Pancreas (tissue), 10 donors: ENCODE measurements at places on chromosomes 7 and 10. TPM values are rescaled to one million over a fixed set of nuclear protein-coding genes. Genes with fewer than 3 reads are reported as not detected.
A peak's percentile ranks its signal among the peaks of the same experiment; 100 is the strongest.

The DPCD gene
- 6.6 TPM for total RNA-seq

The ZNF783 gene
- 5.9 TPM for total RNA-seq

The CYP2W1 gene
- total RNA-seq: 0.19 TPM

The HTR5A gene
- not detected for total RNA-seq

The ODAD2 gene
- not detected for total RNA-seq

The ASIC3 gene
- total RNA-seq: 0.60 TPM

GRCh38 chr7:10238641-10239040 lies 735.0 kb upstream of the PHF14 start:
- no peak for DNase-seq

DNA sequence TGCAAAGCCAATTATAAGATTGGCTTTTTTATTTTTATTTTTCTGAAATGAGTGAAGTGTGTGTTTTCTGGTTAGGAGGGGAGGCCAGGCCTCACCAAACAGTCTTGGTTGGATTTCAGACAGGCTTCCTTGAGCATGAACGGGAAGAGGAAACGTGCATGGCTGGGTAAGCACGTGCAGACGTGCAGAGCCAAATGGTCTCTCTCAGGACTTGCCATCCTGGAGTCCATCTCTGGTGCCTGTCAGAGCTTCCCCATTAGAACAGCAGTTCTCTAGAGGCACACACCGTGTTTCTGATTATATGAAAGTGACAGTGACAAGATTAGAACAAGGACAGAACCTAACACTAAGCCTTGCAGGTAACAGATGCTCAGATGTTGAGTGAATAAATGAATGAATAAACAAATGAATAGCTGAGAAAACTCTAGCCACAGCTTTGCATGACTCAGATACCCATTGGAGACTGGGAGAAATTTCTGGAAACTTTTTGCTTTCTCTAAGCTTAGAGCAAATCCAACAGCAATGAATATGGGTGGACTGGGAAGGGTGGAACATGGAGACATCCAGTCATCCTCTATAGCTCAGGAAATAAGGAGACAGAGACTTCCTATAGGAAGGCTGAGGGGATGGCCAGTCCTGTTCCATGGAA lies 11.8 kb upstream of the CALD1 start:
- no peak for DNase-seq

DNA sequence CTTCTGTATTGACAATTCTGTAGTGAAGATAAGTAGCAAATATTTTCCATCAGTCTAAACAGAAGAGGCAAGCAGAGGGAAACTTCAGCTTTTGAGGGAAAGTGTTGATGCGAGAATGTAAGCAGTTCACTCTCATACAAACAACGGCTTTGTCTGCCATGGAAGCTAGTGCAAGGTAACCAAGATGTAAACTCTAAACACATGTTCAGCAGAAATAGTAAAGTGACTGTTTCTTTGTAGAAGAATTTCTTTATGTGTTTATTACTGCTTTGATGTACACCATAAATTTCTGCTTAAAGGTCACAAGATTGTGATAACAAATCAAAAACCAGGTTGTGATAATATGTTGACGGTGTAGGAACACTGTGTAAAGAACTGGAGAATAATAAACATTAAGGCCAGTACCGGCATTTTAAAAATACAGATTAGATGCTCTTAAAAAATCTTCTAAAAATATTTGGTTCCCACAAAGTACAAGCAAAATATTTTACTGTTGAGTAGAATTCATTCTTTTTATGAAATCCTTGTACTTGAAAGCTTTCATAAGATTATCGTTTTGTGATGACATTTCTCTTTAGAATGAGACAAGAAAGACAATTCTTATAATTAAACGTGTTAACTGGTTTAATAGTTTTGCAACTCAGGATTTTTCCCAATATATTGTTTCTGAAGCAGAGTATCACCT lies 34.2 kb downstream of the SEMA3C start:
- DNase-seq: no peak

GRCh38 chr7:77696643-77697534 lies 630 bp downstream of the RSBN1L start:
- peak; percentile 54 for DNase-seq

DNA sequence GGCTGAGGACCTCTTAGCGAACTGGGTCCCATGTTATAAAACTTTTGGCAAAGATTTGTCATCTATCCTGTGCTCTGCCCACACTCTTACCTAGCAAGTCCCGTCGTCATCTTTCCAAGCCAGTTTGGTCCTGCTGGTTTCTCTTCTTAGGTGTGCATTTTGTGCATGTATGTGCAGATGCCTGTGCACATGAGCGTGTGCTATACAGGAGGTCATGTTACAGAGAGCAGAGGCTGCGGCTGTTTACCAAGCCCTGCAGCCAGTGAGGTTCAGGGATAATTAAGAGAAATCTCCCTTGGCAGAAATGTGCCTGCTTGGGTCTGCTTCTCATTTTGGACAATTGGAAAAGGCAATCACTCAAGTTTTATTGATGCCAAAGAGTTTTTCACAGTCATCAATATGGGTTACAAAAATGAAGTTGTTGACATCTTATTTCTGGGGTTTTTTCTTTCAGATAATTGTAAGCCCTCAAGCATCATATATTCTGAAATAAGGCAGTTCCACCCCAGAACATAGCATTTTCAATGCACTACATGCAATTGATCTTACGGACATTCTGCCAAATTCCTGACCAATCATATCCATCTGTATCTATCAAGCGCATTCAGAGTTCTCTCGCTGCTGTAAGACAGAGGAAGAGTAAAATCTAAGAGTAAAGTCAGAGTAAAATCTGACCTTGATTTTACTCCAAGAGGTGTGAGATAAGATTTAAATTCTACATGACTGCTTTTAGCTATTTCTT lies 361.4 kb upstream of the ZNF32 start:
- no peak for DNase-seq

DNA sequence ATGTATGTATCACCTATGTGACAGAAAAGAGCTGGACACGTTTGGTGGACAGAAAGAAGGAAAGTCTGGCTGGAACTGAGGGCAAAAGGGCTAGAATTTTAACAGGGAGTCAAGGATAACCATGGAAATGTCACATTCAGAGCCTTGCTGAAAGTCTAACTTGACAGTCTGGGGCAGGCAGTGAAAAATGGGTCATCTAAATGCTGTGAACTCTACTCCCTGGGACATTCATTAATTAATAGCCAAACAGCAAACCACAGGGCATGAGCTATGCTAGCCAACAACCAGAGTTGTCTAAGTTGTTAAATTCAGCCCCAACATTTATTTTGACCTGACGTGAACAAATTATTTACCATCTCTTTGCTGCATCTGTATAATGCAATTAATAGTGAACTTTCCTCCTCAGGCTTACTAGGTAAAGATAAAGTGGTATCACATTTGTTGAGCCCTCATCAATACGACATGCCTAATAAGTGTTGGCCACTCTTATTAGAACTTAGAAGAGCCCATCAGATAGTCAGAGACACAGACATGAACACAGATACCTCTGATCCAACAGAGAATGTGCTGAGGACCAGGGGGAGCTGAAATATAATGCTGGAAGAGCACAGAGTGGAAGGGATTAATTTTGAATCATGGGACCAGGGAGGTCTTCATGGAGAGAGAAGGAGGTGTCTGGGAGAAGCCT lies 109.9 kb downstream of the SORCS1 start:
- no peak for DNase-seq

DNA sequence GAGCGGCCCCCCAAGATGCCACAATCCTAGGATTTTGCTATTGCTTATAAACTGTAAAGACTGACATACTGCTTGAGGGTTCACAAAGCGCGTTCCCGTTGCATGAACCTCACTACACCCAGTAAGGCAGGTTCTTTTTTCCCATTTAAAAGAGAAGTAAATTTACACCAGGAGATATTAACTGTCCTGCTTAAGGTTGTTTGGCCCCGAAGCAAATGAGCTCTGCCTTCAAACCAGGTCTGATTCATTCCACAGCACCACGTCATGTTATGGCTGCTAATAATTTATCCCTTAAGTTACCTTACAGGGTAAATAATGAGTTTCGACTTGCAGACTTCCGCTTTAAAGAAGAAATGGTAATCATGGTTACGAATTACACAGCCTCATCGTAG lies 559 bp upstream of the FKBP14 start:
- peak; percentile 44 for DNase-seq

DNA sequence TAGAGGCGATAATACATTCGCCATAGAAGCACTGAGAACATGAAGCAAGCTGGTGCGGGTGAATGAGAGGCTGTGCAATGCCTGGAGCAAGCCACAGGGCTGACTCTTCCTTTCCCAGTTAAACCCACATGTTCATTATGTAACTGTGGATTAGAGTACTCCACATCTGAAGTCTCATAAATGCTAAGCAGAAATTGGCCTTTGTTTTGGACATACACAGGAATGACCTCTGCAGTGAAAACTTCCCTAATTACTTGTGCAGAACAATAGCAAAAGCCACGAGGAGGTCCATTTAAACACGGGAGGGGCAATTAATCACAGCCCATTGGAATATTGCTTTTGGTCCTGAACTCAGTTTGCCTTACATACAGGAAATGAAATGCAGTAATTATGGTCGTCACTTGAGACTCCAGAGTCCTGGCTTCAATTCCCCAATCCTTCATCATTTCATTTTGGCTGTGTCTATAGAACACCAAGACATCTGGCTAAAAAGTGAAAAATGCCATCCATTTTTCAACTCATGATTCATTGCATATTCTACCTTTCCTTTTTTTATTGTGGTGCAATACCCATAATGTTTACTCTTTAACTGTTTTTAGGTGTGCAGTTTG lies 78.7 kb upstream of the CXCL12 start:
- no peak for DNase-seq

DNA sequence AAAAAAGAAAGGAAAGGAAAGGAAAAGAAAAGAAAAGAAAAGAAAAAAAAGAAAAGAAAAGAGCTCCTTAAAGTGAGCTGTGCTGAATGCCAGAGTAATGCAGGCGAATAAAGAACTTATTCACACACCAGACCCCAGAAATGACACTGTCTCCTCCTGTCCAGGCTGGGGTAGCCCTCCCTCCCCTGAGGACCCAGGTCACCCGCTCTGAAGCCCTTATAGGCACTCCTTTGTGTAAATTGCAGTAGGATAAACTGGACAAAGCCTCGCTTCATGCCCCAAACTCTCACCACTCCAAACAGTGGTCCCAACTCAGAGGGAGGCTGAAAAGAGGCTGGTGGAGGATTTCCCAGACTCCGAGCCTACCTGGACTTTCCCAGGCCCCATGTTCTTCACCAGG lies 46.3 kb downstream of the PKD1L1 start:
- DNase-seq: no peak

GRCh38 chr7:21128062-21128817 lies 299.6 kb upstream of the SP4 start:
- no peak for DNase-seq

DNA sequence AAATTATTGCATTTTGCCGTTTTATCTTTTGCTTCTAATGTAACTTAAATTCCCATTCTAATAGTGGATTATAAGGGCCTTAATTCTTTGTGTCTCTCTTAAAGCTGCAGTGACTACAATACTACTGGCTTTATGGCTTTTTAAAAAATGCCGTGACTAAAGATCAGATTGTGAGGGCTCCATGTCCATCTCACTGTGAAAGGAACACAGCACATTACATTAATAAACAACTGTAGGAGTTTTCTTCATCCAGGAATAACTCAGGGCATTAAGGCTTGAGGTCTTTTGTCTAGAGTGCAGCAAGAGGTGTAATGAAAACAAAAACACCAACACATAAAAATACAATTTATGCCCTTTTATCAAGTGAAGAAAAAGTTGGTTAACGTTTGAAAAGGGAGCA lies 205.3 kb downstream of the SKAP2 start:
- no peak for DNase-seq

DNA sequence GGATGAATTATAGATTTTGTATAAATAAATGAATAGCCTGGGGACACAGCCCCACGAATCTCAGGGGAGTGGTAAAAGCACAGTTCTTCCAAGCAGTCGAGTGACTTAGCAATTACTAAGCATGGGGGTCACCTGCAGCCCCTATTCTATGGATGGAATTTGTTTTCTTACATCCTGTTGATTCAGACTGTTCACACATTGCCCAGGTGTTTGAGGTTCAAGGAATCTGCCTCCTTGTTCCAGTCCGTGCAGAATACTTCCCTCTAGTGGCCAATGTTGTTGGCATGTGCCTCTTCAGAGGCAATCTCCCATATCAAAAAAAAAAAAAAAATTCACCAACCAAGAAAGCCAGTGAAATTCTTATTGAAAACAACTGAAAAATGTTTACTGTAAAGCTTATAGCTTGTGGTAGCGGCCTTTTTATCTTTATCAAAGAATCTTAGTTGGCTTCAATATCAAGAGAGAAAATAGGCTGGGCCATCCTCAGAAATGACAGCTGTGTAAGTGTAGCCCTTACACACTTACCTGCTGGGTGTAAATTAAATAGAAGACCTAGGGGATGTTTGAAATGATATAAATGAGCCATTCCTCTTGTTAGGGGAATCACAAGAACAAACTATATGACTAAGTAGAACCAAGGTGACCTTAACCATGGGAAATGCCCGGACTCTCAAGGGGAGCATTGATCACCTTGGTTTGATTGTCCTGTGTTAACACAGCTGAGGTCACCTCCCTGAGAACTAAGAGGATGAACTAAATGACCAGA lies 7.8 kb downstream of the LIPM start:
- DNase-seq: no peak

DNA sequence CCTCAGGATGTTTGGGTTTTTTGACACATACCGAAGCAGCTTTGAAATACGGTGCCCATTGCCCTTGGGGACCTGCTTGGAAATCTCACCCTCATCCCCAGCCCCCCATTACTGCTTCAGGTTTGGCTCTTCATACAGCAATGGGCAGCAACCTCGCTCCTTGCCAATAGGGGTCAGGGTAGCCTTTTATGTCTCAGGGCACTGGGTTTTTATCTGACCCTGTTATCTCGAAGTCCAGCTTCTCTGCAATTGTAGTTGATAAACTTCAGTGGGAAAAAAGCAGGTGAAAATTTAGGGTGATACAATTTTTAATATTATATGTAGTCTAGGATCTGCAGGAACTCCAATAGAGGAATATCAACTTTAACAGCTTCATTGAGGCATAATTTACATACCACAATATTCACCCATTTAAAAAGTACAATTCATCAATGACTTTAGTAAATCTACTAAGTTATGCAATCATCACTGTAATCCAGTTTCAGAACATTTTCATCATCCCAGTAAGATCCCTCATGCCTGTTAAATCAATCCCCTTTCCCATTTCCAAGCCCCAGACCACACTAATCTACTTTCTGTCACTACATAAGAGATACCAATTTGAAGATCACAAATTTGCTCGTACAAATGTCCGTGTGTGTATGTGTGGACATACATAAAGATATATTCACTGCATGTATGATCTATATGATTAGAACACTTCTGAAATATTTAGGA lies 386.2 kb downstream of the KCNMA1 start:
- DNase-seq: peak; percentile 33
